Astrocyte of the hippocampus (primary cell): ENCODE measurements at places on chromosomes 12 and 14.

GRCh38 chr14:55138091-55138490 is 9.0 kb downstream of the LGALS3 start:
- DNase-seq = no peak

- DNase-seq = no peak
These were observed 116.9 kb downstream of the FGD4 start for GRCh38 chr12:32516230-32516629.

GRCh38 chr14:98684468-98684867 is 587.5 kb downstream of the BCL11B start:
- DNase-seq = no peak

DNA sequence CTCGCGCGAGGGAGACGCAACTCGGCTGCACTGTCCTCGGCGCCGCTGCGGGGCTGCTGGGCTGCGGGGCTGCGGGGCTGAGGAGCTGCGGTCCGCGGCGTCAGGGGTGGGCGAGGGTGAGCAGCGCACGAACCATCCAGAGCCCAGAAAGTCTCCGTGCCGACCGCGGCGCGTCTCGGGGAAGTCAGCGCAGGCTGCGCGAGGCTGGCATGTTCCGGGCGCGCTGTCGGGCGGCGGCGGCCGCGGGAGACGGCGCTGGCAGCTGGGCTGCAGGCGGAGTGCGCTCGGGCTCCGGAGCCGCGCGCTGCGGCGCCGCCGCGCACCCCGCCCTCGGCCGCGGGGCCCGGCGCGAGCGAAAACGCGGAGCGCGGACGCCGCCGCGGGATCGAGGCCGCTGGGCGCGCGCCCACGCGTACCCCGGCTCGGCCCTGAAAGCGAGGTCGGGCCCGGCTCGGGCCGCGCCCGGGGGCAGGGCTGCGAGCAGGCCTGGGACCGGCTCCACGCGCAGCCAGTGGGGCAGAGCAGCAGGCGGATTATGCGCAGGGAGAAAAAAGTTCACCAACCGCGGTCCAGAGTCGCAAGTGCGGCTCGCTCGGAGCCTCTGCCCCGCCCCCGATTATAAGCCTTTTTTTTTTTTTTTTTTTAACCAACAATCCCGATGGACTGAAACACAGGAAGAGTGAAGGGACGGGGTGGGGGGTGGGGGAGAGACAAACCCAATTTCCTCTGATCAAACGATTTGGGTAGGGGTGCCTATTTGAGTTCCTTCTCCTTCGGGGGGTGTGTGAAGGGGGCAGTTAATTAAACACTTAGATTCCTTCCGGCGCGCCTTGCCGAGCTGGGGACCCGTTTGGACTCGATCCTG is at the start of gene PRICKLE1:
PRICKLE1 (minus strand) TSS at position 282 of the 865 bp plus-strand sequence. CDS start 117,230 bp downstream, outside the sequence.
- peak; percentile 90 for DNase-seq

GRCh38 chr14:52950898-52951680 is at the start of gene FERMT2:
FERMT2 (minus strand) TSS chr14:52951050; CDS start chr14:52950568, 482 bp downstream.
- DNase-seq = peak; percentile 97

- peak; percentile 75 for DNase-seq
These were observed 147.8 kb upstream of the ATP2B1 start for GRCh38 chr12:89856431-89856830.

DNA sequence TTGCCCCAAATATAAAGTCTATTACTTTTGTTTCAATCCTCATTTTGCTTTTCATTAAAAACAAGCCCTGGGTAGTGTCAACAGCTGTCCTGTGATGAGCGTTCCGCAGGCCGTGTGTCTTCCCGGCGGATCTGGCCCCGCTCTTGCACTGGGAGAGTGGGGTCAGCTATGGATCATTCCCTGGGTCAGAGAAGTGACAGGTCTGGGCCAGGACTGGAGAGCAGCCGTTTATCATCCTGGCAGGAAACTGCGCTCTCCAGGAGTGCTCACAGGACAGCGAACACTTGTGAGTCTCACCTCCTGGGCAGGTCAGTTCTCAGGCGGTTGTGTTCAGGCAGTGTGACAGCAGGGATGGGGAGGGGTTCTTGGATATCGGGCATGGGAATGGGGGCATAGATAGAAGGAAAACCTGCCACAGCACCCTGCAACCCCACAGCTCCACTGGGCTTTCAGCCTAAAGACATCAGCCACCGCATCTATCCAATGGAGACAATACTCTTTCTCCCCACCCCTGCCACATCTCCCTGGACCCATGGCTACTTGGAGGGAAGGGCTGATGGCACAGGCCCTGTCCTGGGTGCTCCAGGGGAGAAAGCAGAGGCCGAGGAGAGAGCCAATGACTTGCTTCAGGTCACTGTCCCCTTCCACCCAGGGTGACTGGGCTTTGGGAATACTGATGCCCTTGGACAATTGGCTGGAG is 47.8 kb upstream of the CHGA start:
- DNase-seq = no peak

- DNase-seq = peak; percentile 72
These were observed 24.8 kb downstream of the CLECL1 start for GRCh38 chr12:9707864-9708808.

DNA sequence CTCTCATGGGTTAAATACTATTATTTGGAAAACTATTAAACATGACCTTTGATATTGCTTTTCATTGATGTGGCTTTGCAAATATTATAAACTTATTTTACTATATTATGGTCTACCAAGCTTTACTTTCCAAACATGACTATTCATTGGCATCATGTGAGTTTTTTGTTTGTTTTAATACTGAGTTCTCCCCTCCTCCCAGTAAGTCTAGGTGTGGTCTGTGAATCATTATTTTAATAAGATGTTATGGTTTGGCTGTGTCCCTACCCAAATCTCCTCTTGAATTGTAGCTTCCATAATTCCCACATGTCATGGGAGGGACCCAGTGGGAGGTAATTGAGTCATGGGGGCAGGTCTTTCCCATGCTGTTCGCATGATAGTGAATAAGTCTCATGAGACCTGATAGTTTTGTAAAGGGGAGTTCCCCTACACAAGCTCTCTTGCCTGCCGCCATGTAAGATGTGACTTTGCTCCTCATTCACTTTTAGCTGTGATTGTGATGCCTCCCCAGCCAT is 80.0 kb downstream of the BORCS5 start:
- DNase-seq = no peak

DNA sequence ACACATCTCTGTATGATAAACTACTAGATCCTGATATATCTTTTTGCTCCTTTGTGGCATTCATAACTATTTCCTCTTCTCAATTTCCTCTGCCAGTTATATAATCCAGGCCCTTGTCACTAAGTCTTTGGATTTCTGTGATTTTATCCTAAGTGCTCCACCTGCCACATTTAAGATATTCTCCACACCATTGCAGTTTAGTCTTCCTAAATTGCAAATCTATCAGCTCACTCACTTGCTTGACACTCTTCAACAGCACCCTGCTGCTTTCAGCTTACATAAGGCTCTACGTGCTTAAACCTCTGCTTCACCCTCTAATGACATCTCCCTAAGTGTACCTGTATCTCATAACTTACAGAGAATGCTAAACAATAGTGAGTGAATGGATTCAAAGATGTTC is 1032.2 kb upstream of the SEL1L start:
- DNase-seq = no peak

DNA sequence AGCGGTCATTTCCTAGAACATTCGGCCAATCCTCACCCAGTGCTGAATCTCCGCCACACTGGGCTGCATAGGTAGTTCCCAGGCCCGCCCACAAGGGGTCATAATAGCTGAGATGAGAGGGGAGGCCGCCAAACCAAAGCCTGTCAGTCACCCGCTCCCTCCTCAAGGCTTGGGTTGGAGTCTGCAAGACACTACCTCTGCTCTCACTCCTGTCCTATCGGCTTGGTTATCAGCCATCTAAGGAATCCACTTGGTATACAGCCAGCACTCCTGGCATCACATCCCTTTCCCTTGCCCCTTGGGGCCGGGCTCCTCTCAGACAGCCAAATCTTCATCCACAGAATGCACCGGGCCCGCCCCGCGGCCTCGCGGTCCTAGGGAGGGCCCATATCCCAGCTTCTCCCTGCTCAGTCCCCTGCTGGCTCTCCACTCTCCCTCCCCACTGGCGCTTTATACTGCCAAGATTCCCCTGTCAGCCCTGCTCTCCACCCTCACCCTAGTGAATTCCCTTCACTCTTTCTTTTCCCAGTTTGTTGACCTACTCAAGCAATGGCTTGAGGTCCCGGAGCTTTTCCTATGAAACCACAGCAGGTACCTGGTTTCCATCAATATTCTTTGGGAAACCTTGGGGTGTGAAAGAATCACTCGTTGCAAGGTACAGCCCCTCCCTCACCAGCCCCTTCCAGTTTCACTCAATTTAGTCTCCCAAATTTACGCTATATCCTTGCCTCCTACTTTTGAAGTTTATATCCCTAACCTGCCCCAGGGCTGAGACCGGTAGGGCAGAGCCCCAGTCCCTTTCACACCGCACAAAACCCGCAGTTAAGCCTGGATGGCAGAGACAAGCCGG is 1.4 kb downstream of the IFFO1 start:
- peak; percentile 91 for DNase-seq

DNA sequence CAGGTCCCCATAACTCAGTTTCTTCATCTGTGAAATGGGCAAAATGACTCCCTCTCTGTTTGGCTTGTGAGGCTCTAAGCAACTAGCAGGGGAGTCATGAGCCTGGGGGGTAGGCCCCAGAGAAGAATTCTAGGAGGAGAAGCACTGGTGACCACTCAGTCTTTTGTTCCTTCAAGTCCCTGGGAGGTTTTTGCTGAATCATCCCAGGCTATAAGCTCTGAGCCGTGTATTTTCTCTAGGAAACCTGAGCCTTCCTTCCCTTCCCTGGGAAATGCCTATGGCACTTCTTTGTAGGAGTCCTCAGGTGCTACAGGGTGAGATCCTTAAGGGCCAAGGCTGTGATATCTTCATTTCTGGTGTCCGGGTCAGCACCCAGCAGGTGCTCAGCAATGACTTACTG is 4.5 kb downstream of the RPH3A start:
- no peak for DNase-seq

- DNase-seq = no peak
These were observed 3.1 kb downstream of the CEBPE start for GRCh38 chr14:23115918-23116317.

DNA sequence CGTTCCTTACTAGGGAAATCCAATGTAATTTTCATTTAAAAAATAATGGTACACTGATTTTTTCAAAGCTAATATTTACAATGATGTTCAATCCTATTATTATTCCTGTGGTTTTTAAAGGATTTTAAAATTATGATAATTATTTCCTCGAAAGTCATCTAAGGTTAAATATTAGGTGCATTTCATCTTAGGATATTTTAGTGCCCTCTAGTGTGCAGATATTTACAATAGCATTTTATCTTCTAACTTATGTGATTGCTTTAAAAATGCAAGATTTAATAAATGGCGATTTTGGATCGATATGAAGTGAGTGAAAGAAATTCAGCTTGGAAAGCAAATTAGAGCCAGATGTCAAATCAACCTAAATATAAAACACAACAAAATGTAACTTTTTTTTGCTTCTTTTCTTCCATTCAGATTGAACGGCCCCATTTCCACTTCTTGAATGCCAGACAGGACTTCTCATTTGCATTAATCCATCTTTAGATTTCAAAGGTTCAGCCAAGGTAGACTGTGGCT is 293.5 kb downstream of the SLC6A15 start:
- DNase-seq = no peak

DNA sequence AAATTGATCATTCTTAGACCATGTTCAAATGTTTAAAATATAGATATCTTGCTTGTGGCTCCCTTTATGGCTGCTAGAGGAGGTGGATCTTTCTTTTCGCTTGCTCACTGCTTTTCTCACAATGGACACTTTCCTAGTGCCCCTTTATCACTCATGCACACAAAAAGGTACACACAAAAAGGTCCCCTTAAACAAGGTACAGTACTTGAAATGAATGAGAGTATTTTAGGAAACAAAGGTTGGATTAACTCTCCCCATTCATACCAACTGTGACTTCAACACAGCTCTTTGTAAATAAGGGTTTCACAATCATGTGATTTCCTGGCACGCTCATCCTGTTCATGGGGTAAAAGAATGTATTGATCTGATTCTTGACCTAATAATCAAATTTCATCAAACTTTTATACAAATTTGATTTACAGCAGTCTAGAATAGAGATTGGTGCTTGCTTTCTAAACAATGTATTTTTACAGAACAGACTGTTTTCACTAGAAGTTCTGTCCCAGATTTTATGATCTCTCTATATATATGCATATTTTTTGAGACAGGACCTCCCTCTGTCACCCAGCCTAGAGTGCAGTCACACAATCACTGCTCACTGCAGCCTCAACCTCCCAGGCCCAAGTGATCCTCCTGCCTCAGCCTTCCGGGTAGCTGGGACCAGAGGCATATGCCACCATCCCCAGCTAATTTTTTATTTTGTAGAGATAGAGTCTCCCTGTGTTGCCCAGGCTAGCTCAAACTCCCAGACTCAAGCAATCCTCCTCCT is 34.4 kb upstream of the EPS8 start:
- no peak for DNase-seq

DNA sequence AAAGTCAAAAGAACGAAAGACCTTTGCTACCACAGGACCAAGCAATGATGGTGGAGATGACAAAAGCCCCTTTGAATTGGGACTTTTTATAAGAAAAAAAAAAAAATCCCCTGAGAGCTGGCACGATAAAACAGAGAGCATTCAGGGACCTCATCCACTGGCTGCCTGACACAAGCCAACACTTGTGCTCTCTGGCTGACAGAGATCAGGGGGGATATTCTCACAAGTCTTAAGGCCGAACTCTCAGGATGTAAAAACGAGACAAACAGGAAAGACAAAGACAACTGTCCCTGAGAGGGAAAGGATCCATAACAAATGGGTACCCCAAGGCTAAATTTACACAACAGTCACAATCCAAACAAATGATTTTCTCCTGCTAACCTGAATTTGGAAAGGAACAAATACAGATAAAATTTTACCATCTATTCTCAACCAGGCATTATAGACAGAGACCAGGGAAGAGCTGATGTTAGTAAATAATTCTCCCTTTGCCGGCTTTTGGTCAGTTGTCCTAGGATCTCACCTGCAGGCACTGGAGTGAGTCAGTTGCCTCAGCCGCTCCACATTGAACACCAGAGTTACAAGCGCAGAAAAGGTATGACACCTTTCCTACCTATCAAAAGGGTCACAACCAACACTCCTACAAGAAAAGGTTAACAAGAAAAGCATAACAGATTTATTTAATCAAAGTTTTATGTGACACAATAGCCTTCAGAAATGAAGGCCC is 37.9 kb upstream of the GARIN6 start:
- DNase-seq = no peak

GRCh38 chr12:83147341-83147740 is 460.6 kb downstream of the TMTC2 start:
- no peak for DNase-seq

DNA sequence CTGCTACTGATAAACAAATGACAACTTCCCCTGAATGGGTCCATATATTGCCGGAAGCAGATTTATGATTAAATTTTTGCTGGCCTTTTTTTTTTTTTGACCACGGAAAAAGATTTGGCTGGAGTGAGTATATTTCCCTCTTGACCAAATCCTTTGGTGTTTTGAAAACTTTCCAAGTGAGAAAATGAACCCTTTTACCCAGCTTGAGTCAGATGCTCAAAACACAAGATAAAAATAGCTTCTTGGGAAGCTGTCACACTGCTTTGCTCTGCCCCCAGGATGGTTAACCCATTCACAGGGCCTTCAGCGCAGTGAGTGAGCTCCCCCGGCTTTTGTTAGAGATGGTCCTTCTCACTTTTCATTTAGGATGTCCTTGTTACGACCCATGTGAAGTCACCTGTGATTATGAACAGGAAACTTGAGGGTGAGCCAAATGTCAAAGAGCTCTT is 224.3 kb downstream of the PELI2 start:
- DNase-seq = peak; percentile 62

GRCh38 chr14:65728604-65729003 is 316.1 kb downstream of the FUT8 start:
- no peak for DNase-seq
